ENCODE measurements at places on chromosomes 6 and 20. TPM values are rescaled to one million over a fixed set of nuclear protein-coding genes. Genes with fewer than 3 reads are reported as not detected.

- peak; percentile 82 for DNase-seq
Measured at GRCh38 chr6:134111062-134111677, 58.7 kb upstream of the SLC2A12 start.

DNA sequence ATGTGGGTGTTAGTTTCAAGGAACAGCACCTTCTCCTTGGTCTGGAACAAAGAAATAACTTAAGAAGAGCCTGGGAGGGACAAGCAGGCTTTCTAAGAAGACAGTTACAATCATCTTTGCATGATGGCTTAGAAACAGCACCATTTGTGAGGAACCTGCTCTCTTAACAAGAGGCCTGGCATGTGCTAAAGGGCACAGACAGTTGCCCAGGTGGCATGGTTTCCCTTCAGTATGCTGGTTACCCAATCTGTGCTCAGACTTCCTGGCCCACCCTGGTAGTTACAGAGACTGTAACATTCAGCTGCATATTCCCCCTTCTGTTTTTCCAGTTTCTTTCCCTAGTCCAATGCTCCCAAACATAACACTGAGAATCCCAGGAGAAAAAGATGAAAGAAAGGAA is 84.0 kb downstream of the CHD6 start:
- DNase-seq: peak; percentile 16

GRCh38 chr20:53100476-53100911 is 128.3 kb downstream of the TSHZ2 start:
- no peak for DNase-seq

DNA sequence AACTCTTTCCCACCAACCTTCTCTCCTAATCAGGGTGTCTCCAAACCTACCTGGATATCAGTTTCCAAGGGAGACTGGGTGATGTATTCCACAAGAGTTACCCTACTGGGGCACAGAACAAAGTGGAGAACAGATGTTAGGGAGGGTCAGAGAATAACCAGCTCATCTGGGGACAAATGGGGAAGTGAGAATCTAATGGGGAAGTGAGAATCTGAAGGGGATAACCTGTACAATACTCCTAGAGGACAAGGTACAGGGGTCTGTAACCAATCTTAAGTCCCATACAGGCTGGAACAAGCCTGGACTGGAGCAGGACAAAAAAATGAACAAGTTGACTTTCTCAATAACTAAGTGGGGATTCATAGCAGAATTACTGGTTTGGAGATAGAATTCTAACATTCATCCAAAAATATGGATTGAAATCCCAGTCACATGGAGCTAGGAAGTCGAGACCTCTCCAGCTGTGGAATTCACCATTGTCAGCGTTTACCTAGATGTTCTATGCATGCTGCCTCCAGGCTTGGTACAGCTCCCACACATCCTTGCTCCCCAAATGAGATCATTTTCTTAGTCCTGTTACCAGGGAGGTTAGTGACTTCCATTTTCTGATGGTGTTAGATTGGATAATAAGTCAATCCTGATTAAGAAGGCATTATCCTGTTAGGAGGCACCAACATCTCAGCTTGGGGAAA is 214.8 kb upstream of the MOCS1 start:
- DNase-seq: no peak

GMPR gene
- total RNA-seq: not detected

All from HepG2 (cell line).